GM18507 (cell line): ENCODE measurements at places on chromosomes 1 and 21.

DNA sequence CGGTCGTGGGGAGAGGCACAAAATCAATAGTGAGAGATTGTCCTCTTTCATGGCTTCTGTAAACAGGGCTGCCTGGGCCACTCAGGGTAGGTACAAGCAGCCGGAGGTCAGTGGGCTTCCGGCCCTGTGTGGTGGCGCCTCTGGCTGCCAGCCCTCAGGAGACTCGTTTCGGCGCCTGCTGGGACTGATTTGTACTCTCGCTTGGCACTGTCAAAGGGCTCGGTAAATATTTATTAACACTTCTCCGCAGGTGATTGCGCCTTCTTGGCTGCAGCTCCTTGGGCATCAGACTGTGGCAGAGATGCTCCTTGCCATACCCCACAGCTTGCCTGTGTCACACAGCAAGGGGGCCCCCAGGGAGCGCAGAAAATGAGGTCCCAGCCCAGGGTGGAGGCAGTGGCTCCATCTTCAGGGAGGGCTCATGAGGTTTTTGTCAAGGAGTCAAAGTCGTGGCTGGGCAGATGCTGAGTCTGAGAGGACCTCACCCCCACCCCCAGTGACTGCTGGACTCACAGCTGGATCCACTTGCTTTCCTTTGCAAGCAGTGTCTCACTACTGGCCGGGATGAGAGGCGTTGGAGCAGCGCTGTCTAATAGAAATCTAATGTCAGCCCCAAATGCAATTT, 262.5 kb downstream of the GRIK3 start:
- DNase-seq, result no peak

DNA sequence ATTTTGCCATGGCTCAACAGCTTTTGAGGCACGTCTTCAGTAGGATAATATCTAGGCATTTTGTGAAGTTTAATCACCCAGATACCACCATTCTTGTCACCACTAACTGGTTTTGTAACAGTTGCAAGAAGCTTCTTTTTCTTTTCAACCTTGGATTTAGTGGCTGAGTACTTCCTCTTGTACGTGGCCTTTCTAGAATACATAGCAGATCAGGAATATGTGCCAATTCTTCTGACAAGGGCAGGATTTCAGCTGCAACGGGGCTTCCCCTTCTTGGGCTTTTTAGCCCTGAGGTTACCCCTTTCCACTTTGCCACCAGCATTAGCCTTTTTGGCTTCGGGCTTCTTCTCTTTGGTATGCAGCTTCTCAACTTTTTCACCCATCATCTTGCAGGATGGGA, 79.3 kb upstream of the WARS2 start:
- DNase-seq, result no peak

GRCh38 chr1:50615036-50615750, 191.9 kb upstream of the DMRTA2 start:
- no peak for DNase-seq

DNA sequence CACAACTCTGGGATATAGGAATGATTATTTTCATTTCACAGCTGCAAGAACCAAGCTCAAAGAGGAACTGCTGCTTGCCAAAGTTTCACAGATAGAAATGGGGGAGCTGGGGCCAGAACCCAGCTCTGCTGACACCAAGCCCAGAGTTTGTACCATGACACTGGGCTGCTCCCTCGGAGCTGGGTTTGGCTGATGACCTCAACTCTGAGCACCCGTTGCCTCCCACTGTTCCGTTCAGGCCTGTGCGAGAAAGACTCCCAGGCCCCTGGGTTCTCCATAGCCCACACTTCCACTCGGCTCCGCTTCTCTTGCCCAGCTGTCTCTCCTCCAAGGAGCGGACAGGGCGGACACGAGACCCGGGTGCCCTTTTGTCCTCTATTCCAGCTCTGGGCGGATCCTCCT, 55.2 kb downstream of the NGF start:
- no peak for DNase-seq

GRCh38 chr1:20483098-20483832, 2.7 kb downstream of the CAMK2N1 start:
- DNase-seq, result no peak

- DNase-seq, result no peak
These were observed 4.9 kb downstream of the PBX1 start for GRCh38 chr1:164563721-164564360.

GRCh38 chr1:85214654-85215053, 13.8 kb upstream of the SYDE2 start:
- no peak for DNase-seq

- DNase-seq, result no peak
These were observed 52.3 kb upstream of the MRPS6 start for GRCh38 chr21:34020983-34021553.

DNA sequence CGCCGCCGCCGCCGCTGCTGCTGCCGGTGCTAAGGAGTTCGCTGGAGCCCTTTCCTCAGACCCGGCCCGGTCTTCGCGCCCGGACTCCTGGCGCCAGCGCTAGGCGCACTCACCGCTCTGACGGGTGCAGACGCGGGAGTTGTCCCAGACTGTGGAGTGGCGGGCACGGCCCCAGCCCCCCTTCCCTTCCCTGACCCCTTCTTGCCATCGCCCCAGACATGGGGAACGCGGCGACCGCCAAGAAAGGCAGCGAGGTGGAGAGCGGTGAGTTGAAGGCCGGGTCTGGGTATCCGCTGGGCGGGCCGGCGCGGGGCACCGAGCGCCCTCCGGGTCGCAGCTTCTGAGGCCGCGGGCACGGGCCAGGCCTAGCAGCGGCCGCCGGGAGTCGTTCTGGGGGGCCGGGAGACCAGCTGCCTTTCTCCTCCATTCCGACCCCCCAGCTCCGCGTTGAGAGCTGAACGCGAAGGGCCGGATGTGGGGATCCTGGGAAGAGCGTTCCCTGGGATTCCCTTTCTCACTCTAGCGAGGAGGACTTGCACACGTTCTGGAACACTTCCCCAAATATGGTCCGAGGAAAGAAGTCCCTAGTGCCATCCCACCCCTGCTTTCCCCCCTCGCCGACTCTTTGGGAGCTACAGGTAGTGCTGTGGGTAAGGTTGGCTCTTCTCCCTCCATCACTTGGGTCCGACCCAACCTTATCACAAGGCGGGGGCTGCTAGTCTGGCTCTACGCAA, 65.8 kb upstream of the PRKACB start:
- no peak for DNase-seq
